G401 (cell line): ENCODE measurements at places on chromosomes 1 and 21. TPM values are rescaled to one million over a fixed set of nuclear protein-coding genes. Genes with fewer than 3 reads are reported as not detected.

GPR61 gene
- not detected in 2 replicates for total RNA-seq

CCSAP gene
- total RNA-seq = 5.1 and 7.9 TPM in 2 replicates

OR2T33 gene
- not detected in 2 replicates for total RNA-seq

RHBDL2 gene
- 4.5 TPM in 1 of 2 replicates, not detected in the other for total RNA-seq

NTMT2 gene
- not detected in 2 replicates for total RNA-seq

CDC42BPA gene
- total RNA-seq = 9.8 and 13.1 TPM in 2 replicates

MTFR1L gene
- 21.0 and 32.6 TPM in 2 replicates for total RNA-seq

IGSF5 gene
- 0.51 TPM in 1 of 2 replicates, not detected in the other for total RNA-seq

ZNF697 gene
- 2.6 and 4.5 TPM in 2 replicates for total RNA-seq
